COLO829 (cell line): ENCODE measurements at places on chromosomes 1 and 21.

DNA sequence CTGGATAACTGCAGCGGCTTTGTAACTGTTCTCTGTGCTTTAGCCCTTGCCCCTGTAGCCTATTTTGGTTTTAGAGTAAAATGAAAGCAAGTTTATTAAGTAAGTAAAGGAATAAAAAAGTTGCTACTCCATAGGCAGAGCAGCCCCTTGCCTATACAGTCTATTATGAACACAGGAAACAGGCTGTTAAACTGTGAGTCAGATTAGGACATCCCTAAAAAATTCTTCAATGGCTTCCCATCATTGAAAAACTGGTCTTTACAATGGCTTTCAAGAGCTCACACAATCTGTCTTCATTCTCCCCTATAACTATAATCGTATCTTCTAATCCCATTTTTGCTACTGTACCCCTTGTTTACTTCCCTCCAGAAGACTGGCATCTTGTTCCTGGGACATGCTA lies 43.0 kb downstream of the ATG4C start:
- DNase-seq, result no peak

DNA sequence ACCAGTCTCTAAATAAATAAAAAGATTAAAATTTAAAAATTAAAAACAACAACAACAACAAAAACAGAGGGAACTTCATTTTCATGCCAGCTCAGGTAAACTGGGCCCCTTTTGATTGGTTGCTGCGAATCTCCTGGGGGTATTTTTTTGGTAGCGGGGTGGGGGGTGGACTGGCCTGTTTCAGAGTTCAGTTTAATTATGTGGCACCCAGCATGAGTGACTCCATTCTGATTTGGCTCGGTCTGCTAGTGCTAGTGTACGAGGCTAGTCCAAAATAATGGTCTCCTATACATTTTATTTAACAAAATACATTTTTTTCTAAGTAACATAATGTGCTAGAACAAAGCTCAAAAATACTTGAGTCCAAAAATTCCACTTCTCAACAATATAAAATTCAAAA lies 18.2 kb downstream of the PDIK1L start:
- no peak for DNase-seq

- no peak for DNase-seq
These were observed 76.2 kb upstream of the VAMP3 start for GRCh38 chr1:7694600-7695496.

DNA sequence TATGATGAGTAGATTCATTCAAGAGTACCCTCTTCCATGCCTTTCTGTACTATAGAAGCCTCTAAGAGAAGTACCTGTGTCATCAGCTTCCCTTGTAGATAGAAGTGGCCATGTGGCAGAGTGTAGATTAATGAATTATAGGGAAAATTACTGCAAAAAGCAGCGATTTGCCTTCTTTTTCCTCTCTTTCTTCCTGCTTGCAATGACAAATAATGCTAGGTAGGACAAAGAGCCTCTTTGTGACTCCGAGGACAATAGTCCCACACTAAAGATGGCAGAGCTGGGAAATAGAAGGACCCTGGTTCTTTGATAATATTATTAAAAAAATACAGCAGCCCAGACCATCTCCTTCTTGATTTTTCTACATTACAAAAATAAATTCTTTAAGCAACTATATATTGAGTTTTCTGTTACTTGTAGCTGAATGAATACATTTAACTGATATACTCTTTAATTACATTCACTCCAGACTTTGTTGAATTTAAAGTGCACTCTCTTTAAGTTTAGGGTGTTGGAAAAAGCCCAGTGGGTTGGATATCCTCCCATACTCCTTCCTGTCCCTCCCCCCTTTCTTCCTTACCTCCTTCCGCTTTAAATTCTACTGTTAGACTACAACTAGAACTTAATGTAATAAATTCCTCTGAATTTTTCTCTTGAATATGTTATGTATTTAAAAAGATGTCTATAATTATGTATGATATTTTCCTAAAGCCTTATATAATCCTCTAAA lies 198.2 kb upstream of the APP start:
- DNase-seq, result no peak
